ENCODE measurements at places on chromosomes 11 and 22. TPM values are rescaled to one million over a fixed set of nuclear protein-coding genes. Genes with fewer than 3 reads are reported as not detected.

Gene NDUFS8
- total RNA-seq, result 159 TPM

Gene OR52N4
- total RNA-seq, result 0.38 TPM

Gene FOLR3
- total RNA-seq, result not detected

Gene TMEM191C
- total RNA-seq, result 0.54 TPM

Gene CCDC116
- total RNA-seq, result 0.51 TPM

Gene BIRC3
- 102 TPM for total RNA-seq

Gene OR5AS1
- not detected for total RNA-seq

Gene BTBD18
- not detected for total RNA-seq

Gene SLC25A18
- total RNA-seq, result not detected

Gene CCDC89
- total RNA-seq, result 0.14 TPM

Gene PANX2
- total RNA-seq, result 1.4 TPM

Gene ACRV1
- not detected for total RNA-seq

Gene OR6A2
- 0.50 TPM for total RNA-seq

Gene NELL1
- not detected for total RNA-seq

Gene CRYBB1
- total RNA-seq, result not detected

Gene GPR83
- total RNA-seq, result not detected

Gene OR5P2
- not detected for total RNA-seq

Gene RIMBP3C
- total RNA-seq, result 0.19 TPM

Gene PLAAT5
- total RNA-seq, result not detected

Gene UNC93B1
- 15.6 TPM for total RNA-seq

Gene OR5A1
- not detected for total RNA-seq

Gene HEPHL1
- total RNA-seq, result not detected

Gene RIC3
- 7.2 TPM for total RNA-seq

Gene HDAC10
- total RNA-seq, result 62.2 TPM

Gene GLB1L3
- total RNA-seq, result 17.0 TPM

Measured in activated CD4-positive, alpha-beta T cell treated with anti-CD3 and anti-CD28 coated beads, Interleukin-2, amount 10 ng/mL, durations not matched to agents 24 days and 14 days (primary cell).